ENCODE measurements at places on chromosomes 7 and 10. TPM values are rescaled to one million over a fixed set of nuclear protein-coding genes. Genes with fewer than 3 reads are reported as not detected.

The LFNG gene
- total RNA-seq: 15.2 TPM

DNA sequence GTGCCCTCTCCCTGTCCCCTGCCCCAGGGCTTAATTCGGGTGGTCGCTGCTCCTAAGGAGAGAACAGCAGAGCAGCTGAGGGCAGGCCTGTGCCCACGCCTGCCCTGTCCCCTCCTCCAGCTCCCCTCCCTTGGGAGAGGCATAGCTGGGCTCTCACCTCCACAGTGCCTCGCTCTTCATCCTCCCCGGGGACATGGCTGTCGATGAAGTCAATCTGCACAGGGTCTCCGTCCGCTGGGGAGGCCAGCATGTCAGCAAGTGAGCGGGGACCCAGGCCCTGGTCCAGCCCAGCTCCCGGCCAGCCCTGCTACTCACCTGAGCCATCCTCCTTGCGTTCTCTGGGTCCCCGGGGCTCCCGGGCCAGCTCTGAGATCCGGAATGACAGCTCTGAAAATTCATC, 3.8 kb upstream of the SAP25 start:
- DNase-seq: no peak

DNA sequence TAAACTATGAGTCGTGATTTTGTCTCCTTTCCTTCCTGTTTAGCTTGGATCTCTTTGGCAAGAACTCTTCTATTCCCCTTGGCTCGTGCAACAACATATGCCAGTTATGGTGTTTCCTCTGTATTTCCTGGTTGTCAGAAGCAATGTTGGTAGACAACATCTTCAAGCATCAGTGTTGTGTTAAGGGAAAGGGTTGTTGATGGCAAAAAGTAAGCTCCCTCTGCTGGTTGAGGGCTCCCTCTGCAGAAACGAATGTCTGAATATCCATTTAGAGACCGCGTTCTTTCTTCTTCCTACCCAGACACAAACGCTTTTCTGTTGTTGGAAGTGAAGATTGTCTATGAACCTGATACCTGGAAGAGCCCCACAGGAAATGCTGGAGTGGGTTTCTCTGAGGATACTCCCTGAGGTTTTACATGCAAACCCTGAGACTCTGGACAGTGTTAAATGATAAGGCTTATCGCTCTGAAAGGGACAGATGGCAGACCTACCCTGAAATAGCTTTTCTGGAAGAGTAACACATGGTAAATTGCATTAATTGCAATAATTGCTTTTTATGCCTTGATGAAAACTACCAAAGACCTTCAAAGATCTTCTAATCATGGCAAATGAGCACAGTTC, 23.5 kb upstream of the C1QL3 start:
- DNase-seq: peak; percentile 26

The MYO1G gene
- not detected for total RNA-seq

DNA sequence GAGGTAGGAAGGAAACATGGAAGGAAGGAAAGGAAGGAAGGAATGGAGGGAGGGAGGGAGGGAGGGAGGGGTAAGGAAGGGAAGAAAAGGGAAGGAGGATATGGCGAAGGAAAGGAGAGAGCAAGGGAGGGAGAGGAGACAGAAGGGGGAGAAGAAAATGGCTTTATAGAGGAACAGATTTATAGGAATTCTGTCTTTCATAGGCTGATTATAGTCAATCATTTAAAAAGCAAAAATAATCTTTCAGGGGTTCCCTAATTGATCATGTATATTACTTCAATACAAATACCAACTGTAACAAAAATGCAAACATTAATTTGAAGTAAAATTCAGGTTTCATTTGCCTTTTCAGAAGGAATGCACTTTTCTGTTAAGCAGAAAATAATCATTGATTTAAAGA, 519.1 kb downstream of the MDFIC start:
- no peak for DNase-seq

DNA sequence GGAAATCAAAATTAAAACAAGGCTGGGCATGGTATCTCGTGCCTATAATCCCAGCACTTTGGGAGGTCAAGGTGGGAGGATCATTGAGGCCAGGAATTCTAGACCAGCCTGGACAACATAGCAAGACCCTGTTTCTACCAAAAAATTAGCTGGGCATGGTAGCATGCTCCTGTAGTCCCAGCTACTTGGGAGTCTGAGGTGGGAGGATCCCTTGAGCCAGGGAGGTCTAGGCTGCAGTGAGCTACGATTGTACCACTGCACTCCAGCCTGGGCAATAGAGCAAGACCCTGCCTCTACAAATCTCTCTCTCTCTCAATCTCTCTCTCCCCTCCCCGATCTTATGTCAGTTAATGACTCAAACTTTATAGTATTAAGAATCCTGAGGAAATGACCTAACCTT, 3.8 kb downstream of the KPNA7 start:
- no peak for DNase-seq

GRCh38 chr7:111103678-111104274, 12.8 kb downstream of the LRRN3 start:
- DNase-seq: no peak

GRCh38 chr7:50273301-50273700, 31.2 kb upstream of the IKZF1 start:
- DNase-seq: no peak

GRCh38 chr7:37656913-37657530, 26.5 kb upstream of the GPR141 start:
- no peak for DNase-seq

The ATAD1 gene
- total RNA-seq: 32.3 TPM

The GHRHR gene
- total RNA-seq: not detected

The NKX1-2 gene
- total RNA-seq: not detected

- DNase-seq: no peak
Observed at GRCh38 chr10:113322843-113323242, 230.0 kb upstream of the HABP2 start.

DNA sequence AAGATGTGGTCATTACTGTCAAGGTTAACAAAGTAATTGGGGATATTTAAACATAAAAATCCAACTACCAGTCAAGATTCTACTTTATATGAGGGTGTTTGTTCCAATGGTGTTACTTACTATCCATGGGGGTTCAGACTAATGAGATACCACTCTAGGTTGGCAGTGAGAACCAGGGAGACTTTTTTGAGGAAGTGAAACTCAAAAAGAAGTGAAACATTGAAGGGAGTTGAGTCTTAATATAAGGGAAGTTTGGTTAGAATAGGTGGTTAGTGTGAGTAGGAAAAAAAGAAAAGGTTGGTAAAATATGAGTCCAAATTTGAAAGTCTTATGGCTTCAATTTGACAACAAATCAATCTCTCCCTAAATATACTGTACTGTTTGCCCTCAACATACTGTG, 123.6 kb upstream of the ANK3 start:
- DNase-seq: no peak

All from LHCN-M2 (cell line).